ENCODE measurements at places on chromosomes 11 and 22. TPM values are rescaled to one million over a fixed set of nuclear protein-coding genes. Genes with fewer than 3 reads are reported as not detected.

- DNase-seq, result no peak
Observed at GRCh38 chr11:121533601-121534000, 80.8 kb upstream of the SORL1-AS1 start.

DNA sequence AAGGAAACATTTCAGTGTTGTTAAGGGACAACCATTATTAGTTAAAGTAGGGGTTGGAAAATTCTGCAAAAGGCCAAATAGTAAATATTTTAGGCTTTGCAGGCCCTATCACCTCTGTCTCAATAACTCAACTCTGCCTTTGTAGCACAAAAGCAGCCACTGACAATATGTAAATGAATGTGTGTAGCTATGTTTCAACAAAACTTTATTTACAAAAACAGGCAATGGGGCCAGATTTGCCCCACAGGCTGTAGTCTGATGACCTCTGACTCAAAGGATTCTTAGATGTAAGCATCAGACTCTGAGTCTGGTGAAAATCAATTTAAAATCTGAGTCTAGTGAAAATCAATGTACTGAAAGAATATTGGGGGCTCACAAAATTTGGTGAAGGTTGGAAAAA lies 50.3 kb downstream of the PAK1 start:
- no peak for DNase-seq

The APOL5 gene
- 0.42 TPM for total RNA-seq

The MRGPRX3 gene
- total RNA-seq, result not detected

DNA sequence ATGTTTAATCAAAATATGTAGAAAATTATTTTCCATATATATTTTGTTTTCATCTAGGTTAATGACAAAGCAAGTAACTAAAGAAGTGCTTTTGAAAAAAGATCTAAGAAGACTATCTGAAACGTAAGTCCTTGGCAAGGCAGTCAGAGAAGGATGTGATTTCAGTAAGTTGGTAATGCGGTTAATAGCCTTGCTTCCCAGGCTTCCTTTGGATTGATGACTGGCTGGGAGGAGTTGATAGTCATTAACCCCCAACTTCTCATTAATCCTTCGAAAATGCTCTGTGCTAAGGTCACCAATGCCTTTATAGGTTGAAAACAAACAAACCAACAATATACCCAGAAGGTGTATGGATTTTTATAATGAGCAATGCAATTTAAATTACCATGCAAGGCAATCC lies 1326.5 kb downstream of the LRRC4C start:
- DNase-seq, result no peak

DNA sequence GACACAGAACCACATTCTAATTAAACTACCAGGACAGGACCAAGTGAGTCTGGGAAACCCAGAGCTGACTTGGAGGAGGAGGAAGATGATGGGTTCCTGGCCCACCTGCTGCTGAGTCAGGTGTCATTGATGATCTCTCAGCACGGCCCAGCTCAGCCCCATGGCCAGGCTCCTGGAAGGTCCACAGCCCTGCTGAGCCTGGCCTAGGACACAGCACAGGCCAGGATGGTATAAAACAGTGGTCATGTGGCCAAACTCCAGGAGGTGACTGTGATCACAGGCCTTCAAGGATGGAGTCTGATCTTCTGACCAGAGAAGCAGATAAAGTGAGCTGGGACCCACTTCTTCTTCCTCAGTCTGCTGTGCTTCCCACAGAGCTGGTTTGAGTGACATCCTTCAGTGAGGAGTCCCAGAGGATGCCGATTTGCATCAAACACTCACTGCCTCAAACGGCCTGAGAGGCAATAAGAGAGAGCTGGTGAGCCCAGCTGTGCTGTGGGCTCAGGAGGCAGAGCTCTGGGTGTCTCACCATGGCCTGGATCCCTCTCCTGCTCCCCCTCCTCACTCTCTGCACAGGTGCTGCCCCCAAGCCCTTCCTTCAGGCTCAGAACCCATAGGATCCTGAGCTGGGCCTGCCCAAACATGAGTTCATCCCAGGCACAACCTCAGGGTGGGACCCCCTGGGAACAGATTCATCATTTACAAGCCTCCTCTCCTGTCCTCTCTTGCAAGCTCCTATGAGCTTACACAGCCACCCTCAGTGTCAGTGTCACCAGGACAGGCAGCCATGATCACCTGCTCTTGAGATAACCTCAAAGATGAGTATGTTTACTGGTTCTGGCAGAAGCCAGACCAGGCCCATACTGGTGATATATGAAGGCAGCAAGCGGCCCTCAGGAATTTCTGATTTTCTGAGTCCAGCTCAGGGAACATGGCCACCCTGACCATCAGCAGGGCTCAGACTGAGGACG lies 37.7 kb upstream of the IGLL5 start:
- no peak for DNase-seq

GRCh38 chr11:100918551-100919500 lies 210.8 kb downstream of the PGR start:
- no peak for DNase-seq

DNA sequence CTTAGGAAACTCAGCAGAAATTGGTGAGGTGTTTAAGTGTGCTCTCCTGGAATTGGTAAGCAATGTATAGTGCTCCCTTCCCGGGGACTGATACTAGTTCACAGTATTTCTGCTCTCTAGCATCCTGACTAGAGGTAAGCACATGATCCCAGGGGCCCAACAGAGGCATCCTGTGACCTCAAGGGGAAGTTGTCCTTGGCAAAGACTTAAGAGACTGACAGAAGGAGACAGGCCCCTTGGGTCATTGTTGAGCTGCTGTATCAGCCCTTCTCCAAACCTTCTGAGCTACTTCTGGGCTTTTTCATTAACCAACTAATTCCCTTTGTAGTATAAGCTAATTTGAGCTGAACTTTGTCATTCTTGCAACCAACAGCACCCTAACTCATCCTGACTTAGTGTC lies 4.3 kb upstream of the TBC1D22A start:
- no peak for DNase-seq

The NTM gene
- total RNA-seq, result 0.19 TPM

The SEC14L6 gene
- total RNA-seq, result 105 TPM

DNA sequence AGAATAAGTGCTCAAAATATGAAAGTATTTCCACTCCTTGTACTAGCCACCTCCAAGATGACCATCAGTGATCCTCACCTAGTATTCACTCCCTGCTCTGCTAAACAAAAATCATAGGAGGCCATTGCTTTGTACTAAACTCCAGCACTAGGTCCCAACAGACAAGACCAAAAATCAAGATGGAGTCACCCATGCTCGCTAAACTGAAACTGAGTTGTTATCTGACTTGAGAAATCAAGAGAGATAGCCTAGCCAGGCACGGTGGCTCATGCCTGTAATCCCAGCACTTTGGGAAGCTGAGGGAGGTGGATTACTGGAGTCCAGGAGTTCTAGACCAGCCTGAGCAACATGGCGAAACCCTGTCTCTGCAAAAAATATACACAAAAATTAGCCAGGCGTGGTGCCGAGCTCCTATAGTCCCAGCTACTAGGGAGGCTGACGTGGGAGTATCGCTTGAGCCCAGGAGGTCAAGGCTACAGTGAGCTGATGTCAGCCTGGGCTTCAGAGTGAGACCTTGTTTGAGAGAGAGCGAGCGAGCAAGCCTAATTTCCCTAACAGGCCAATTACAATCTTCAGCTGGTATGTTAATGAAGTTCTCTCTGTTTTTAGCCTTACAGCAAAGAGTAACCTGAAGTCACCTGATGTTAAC lies 9.3 kb downstream of the SEC14L6 start:
- no peak for DNase-seq

- DNase-seq, result no peak
Observed at GRCh38 chr11:47325271-47326041, 27.0 kb downstream of the MYBPC3 start.

- no peak for DNase-seq
Observed at GRCh38 chr11:109041876-109042275, 377.0 kb downstream of the DDX10 start.

- DNase-seq, result no peak
Observed at GRCh38 chr11:19288256-19288655, 47.5 kb upstream of the E2F8 start.

- no peak for DNase-seq
Observed at GRCh38 chr11:116638463-116638862, 134.3 kb downstream of the BUD13 start.

GRCh38 chr11:73308961-73309919 lies 1.2 kb downstream of the ARHGEF17 start:
- peak; percentile 95 for DNase-seq

DNA sequence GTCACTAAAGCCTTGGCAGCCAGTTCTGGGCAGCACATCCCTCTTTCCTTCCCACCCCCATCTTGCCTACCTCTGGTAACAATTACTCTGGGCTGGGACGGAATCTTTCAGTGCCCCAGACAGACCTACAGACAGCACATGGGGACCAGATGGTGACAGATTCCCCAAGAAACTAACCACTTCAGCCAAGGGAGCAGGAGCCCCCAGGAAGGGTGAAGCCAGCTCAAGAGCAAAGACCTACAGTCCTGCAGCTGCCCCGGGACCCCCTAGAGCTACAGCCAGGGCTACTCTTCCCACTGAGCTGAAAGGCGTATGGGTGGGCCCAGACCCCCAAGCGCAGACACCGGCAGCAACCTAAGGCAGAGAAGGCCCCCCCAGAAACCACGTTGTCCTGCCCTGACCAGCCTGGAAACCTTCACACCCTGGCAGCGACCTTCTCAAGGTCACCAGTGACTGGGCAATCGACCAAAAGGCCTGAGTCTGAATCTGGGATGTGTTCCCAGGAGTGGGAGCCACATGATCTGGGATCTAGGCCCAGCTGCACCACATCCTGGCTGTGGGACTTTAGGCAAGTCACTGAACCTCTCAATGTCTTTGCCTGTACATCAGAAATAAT lies 65.8 kb downstream of the LRRC32 start:
- peak; percentile 80 for DNase-seq

- no peak for DNase-seq
Observed at GRCh38 chr22:12601870-12602779, 2925.9 kb upstream of the OR11H1 start.

The AGBL2 gene
- total RNA-seq, result 0.29 TPM

DNA sequence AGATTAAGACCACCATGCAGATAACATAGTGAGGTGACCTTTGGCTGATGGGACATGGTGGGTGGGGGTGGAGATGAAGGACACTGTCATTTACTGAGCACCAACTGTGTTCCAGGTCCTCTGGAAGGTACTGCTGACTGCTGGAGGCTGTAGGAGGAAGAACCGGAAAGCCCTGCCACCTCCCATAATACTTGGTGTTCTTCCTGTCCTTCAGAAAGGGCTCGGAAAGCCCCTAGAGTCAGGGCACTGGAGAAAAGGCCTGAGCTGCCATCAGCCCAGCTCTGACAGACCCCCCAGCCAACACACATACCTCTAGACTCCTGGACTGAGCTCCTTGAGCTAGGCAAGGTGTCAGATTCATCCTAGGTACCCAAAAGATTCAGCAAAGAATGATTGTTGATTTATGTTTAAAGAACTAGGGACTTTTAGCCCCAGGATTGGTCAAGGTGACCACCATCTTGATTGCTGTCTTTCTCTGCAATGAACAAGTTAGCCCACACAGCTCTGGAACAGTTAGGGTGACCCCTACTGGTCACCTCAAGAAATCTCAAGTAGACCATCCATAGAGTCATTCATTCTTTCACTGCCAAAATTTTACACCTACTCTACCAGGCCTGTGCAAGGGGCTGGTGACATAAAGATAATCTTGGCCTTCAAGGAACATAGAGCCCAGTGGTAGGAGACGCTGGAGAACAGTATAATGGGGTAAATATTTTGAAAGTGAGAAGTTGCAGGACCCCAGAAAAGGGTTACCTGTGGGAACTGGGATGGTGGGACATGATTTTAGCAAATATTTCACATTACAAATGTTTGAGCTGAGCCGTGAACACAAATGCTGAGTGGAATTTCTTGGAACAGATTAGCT lies 39.4 kb downstream of the IRAG1 start:
- no peak for DNase-seq

GRCh38 chr11:129896062-129896461 lies 684 bp upstream of the NFRKB start:
- no peak for DNase-seq

The RFPL3 gene
- not detected for total RNA-seq

GRCh38 chr11:111743700-111744099 lies 22.5 kb downstream of the PPP2R1B start:
- DNase-seq, result no peak
